T-cell (primary cell): ENCODE measurements at places on chromosomes 2 and 18. TPM values are rescaled to one million over a fixed set of nuclear protein-coding genes. Genes with fewer than 3 reads are reported as not detected.
A peak's percentile ranks its signal among the peaks of the same experiment; 100 is the strongest.

- peaks cover 18% of the 10 kb centered on the region for H3K4me1 ChIP-seq
- no peak overlapping the region for H3K4me3 ChIP-seq
Observed at GRCh38 chr18:2651981-2652380, 3.5 kb upstream of the SMCHD1 start.

- H3K4me3 ChIP-seq = no peak overlapping the region
- no peaks in the 10 kb centered on the region for H3K36me3 ChIP-seq
- H3K27ac ChIP-seq = no peak overlapping the region
- no peak for DNase-seq
Observed at GRCh38 chr2:119326938-119327337, 39.7 kb downstream of the C2orf76 start.

- H3K27ac ChIP-seq = no peak overlapping the region
- no peak for DNase-seq
- peaks cover 3% of the 10 kb centered on the region for H3K27me3 ChIP-seq
- H3K4me1 ChIP-seq = no peaks in the 10 kb centered on the region
- H3K4me3 ChIP-seq = no peak overlapping the region
Observed at GRCh38 chr2:189421644-189422043, 19.6 kb upstream of the WDR75 start.

The MYCN gene
- total RNA-seq = 1.3 TPM

DNA sequence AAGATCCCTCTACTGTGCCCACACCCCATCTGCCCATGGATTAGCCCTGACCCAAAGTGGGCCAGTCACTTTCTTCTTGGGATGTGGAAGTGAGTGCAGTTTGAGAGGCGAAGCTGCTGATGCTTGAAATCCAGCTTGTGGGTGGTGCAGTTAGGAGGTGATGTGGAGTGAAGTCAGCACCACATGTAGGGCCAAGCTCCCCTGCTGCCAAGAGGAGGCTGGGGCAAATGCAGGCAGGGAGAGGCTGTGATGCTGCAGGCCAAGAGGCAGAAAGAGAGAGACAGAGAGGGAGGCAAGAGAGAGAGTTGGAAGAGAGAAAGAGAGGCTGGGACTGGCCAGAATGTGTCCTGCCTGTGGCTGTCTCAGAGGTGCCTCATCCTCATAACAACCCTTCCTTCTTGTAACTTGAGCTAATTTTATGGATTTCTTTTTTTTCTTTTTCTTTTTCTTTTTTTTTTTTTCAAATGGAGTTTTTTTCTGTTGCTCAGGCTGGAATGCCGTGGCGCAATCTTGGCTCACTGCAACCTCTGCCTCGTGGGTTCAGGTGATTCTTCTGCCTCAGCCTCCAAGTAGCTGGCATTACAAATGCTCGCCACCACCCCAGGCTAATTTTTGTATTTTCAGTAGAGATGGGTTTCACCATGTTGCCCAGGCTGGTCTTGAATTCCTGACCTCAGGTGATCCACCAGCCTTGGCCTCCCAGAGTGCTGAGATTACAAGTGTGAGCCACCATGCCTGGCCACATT, 35.3 kb upstream of the CAB39 start:
- peaks cover 4% of the 10 kb centered on the region for H3K27me3 ChIP-seq
- H3K27ac ChIP-seq = no peak overlapping the region
- DNase-seq = no peak
- H3K36me3 ChIP-seq = peaks cover 2% of the 10 kb centered on the region

The SLC23A3 gene
- 5.4 TPM for total RNA-seq

The COBLL1 gene
- 5.1 TPM for total RNA-seq

- H3K27ac ChIP-seq = no peak overlapping the region
- no peaks in the 10 kb centered on the region for H3K27me3 ChIP-seq
- H3K4me1 ChIP-seq = peaks cover 28% of the 10 kb centered on the region
Observed at GRCh38 chr2:12180031-12180430, 433.6 kb downstream of the LPIN1 start.

DNA sequence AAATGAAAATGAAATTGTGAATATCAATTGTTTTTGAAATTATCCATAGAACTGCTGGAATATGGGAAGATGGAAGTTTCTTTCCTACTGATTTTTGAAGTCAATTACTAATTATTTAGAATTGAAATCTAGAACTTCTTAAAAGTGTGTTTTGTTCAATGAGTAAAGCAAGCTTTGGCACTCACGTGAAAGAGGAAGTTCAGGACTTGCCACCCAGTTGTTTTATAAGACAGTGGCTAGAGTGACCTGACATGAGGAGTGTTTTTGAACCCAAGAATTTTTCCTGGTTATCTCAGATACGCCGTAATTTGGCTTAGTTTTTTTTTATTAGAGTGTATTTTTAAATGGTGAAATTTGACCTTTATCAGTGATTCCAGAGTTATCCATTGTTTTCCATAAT, 3.5 kb downstream of the MXD1 start:
- no peak for DNase-seq
- H3K36me3 ChIP-seq = peaks cover 28% of the 10 kb centered on the region
- H3K4me1 ChIP-seq = peaks cover 15% of the 10 kb centered on the region
- no peak overlapping the region for H3K4me3 ChIP-seq

The BCL11A gene
- 4.6 TPM for total RNA-seq

The CHRNG gene
- total RNA-seq = not detected

DNA sequence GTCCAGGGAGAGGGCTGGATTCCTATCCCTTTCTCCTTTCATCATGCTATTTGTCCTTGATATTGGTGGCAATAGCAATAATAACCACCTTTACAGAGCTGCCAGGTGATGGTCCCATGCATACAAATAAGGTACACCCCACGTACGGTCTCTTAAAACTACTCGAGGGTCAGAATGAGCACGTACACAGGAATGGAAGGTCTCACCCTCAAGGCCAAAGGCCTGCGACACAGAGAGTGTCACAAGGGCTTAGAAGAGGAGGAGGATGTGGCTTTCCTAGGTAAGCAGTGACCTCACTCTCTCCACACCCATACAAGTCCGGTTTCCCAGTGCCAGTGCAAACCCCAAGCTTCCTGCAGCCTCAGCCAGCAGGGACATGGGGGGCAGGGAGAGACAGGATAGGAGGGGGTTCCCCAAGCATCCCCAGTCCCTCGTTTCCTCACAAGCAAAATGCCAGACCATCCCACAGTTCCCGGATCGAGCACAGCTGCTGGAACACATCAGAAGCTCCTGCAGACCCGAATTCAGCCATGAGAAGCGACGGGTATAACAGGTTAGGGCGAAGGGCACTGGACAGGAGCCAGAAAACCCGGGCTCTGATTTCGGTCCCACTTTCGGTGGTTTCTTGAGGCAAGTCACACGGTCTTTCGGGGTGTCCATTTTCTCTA, 49.2 kb downstream of the PLB1 start:
- peak overlapping the region; percentile 71 for H3K27ac ChIP-seq
- H3K27me3 ChIP-seq = no peaks in the 10 kb centered on the region
- H3K4me1 ChIP-seq = peaks cover 49% of the 10 kb centered on the region

DNA sequence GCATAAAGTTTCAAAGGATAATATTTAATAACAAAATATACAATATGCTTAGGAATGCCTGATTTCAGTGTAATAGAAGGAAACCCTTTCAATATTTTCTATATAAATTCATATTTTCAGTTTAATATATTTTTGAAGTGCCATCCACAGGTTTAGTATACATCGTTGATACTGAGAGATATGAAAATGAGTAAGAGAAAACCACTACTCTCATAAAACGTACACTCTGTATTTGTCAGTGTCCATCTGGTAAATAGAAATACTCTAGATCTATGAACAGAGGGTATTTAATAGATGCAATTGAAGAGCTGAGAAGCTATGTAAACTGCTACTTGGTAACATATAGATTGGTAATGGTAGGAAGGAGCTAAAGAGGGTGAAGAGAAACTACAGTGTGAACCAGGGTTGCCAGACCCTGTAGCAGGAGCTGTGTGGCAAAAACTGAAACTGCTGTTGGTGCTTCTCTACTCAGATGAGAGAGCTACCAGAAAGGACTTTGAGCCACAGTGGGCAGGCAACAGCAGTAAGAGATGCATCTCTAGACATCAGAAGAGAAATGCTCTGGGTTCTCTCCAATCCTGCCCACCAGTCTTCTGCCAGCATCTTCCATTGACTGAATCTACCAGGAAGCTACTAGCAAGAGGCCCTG, 187.4 kb downstream of the CCDC102B start:
- no peaks in the 10 kb centered on the region for H3K4me1 ChIP-seq
- H3K4me3 ChIP-seq = no peak overlapping the region
- H3K27ac ChIP-seq = no peak overlapping the region
- H3K36me3 ChIP-seq = no peaks in the 10 kb centered on the region

The COL4A4 gene
- 0.20 TPM for total RNA-seq

DNA sequence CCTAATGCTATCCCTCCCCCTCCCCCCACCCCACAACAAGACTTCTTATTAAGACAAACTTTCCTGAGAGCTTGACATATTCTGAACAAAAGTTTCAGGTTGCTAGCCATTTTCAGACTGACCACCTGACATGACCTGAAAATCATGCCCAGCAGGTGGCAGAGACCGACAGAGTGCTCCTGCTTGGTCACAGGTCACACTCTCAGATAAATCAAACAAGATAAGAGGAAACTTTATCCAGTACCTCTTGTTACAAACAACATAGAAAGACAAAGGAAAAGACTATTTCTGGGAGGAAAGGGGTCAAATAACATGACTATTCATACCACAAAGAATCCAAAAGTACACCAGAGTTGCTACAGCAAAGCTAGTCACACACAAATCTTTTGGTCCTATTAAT, 107.4 kb downstream of the TMEM200C start:
- no peak overlapping the region for H3K27ac ChIP-seq
- no peak for DNase-seq
- H3K4me3 ChIP-seq = no peak overlapping the region
- H3K27me3 ChIP-seq = no peaks in the 10 kb centered on the region
- H3K4me1 ChIP-seq = no peaks in the 10 kb centered on the region

GRCh38 chr2:128369602-128370467, 51.2 kb upstream of the HS6ST1 start:
- no peak overlapping the region for H3K27ac ChIP-seq
- H3K4me3 ChIP-seq = no peak overlapping the region
- H3K36me3 ChIP-seq = no peaks in the 10 kb centered on the region
- H3K4me1 ChIP-seq = peaks cover 24% of the 10 kb centered on the region

DNA sequence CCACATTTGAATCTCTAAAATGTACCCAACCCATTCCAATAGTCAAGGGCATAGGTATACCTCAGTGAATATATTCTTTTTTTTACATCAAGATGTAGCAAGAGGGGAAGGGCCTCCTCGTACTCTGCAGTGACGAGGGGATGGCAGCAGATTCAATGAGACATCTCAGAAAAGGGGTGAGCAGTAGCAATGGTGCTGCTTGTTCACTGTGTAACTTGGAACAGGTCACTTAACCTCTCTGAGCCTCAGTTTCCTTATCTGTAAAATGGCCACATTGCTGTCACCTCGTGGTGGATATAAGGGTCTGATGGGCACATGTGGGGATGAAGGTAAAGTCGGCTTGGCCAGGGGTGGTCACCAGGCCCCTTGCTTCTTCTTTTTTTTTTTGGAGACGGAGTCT, 221.6 kb downstream of the SEPTIN10 start:
- no peak overlapping the region for H3K27ac ChIP-seq
- peaks cover 10% of the 10 kb centered on the region for H3K4me1 ChIP-seq
- no peaks in the 10 kb centered on the region for H3K27me3 ChIP-seq

DNA sequence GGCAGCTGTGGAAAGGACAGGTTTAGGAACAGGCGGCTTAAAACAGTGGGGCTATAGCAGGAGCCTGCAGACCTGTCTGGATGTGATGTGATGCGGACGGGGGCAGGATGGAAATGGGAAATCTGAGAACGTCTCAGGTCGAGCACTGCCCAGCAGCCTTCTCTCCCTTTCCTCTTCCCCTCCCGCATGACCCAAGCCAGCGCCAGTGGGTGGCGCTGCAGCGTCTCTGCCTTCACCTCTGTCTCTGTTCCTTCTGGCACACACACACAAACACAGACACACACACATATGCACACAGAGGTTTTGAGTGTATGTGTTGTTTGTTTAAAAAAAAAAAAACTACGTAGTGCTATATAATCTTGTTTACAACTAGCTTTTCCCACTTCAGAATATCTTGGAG, 82.0 kb upstream of the SLC66A3 start:
- H3K4me3 ChIP-seq = no peak overlapping the region
- no peak for DNase-seq
- H3K27me3 ChIP-seq = peaks cover 36% of the 10 kb centered on the region
- no peaks in the 10 kb centered on the region for H3K4me1 ChIP-seq

DNA sequence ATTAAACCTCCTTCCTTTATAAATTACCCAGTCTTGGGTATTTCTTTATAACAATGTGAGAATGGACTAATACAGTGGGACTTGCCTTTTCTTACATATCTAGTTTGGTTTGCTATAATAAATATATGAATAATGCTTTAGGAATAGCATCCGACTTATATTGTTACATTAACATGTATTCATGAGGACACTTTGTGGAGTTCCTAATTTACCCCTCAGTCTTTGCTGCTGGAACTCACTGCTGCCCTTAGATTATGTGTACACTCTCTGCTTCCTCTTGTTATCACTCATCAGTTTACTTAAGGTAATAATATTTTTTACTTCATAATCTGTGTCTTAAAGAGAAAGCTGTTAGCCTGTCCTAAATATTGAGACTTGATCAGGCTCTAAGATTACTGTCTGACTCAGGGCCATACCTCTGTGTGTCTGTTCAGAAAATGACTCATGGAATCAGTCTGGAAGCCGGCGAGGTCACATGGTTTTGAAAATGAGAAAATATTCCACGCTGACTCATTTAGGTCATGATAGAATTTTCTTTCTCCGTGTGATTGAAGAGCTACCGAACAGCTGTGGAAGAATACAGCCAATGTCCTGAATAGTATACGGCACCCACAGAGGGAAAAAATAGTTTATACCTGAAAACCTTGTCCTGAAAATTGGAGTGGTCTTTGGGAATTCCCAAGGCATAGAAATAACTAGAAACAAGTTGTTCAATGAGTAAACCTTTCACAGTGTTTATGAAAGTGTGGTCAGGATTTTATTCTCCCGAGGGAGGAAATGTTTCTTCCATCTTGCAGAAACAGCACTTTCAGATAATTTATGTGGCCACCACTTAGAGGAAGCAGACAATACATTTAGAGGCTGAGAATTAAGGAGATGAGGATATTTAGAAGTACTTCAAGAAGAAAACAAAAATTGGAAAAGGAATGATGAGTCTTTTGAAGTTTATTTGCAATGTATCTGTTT, 156.4 kb downstream of the DSEL start:
- no peak overlapping the region for H3K4me3 ChIP-seq
- DNase-seq = no peak
- no peaks in the 10 kb centered on the region for H3K36me3 ChIP-seq
- no peaks in the 10 kb centered on the region for H3K27me3 ChIP-seq
- no peaks in the 10 kb centered on the region for H3K4me1 ChIP-seq

- no peak for DNase-seq
- H3K4me1 ChIP-seq = no peaks in the 10 kb centered on the region
- H3K36me3 ChIP-seq = peaks cover 41% of the 10 kb centered on the region
- no peak overlapping the region for H3K4me3 ChIP-seq
- no peaks in the 10 kb centered on the region for H3K27me3 ChIP-seq
Observed at GRCh38 chr2:208320686-208321085, 54.6 kb downstream of the PIKFYVE start.

DNA sequence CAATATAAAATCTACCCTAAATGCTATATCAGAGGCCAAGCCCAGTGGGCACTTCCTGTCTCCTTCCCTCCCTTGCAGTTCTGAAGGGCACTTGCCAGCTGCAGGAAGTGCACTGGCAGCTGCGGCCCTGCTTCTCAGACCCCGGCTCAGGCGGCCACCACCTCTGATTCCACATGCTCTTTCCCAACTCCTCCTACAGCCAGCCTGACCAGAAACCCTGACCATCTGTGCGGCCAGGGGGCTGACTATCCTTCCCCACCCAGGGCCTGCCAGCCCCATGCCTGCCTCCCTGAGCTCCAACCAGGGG, 88.6 kb downstream of the ZBTB7C start:
- H3K27ac ChIP-seq = no peak overlapping the region
- no peaks in the 10 kb centered on the region for H3K4me1 ChIP-seq
- no peak for DNase-seq
- no peaks in the 10 kb centered on the region for H3K27me3 ChIP-seq

The GALNT3 gene
- total RNA-seq = 2.8 TPM

- no peaks in the 10 kb centered on the region for H3K36me3 ChIP-seq
- no peaks in the 10 kb centered on the region for H3K4me1 ChIP-seq
- H3K27ac ChIP-seq = no peak overlapping the region
- H3K4me3 ChIP-seq = no peak overlapping the region
- peaks cover 33% of the 10 kb centered on the region for H3K27me3 ChIP-seq
Observed at GRCh38 chr2:127182626-127183458, 37.3 kb downstream of the CYP27C1 start.
